ENCODE measurements at places on chromosomes 6 and 20.

- DNase-seq, result no peak
These were observed 78.5 kb upstream of the ASF1A start for GRCh38 chr6:118815495-118815894.

- no peak for DNase-seq
These were observed 514 bp downstream of the STMND1 start for GRCh38 chr6:17102258-17102870.

GRCh38 chr6:140029551-140029950, 655.1 kb upstream of the CITED2 start:
- no peak for DNase-seq

GRCh38 chr6:28586962-28587745, 61.5 kb downstream of the GPX5 start:
- DNase-seq, result peak; percentile 94

- no peak for DNase-seq
These were observed 28.3 kb upstream of the OCSTAMP start for GRCh38 chr20:46578745-46579144.

DNA sequence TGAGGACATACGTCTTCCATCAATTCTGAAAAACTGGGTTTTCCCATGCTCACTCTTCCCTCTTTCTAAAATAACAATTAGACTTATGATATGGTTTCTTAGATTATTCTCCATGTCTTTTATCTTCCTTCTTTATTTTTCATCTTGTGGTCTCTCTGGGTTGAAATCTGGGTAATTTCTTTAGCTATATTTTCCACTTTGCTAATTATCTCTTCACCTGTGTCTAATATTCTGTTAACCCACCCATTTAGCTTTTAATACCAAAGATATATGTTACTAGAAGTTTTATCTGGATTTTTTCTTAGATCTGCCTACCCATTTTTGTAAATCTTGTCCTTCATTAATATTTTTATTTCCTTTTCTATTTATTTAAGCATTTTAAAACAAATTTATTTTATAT, 121.8 kb downstream of the TENT5A start:
- DNase-seq, result no peak

DNA sequence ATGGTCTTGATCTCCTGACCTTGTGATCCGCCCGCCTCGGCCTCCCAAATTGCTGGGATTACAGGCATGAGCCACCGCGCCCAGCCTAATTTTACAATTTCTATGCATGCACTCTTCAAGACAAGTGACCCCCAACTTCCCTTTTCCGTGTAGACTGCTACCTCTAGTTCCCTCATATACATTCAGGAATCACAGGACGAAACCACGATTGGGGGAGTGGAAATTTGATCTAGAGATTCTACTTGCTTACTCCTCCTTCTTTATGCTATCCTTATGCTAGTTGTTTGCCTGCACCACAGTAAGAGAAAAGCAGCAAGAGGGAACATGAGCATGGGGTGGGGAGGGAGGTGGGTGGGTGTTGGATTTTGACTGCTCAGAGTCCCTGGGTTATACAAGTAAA, 34.9 kb downstream of the OSTM1 start:
- DNase-seq, result no peak

- DNase-seq, result no peak
These were observed 18.1 kb downstream of the ENPP1 start for GRCh38 chr6:131825946-131826345.

GRCh38 chr6:56025795-56026194, 150.4 kb upstream of the BMP5 start:
- DNase-seq, result no peak

DNA sequence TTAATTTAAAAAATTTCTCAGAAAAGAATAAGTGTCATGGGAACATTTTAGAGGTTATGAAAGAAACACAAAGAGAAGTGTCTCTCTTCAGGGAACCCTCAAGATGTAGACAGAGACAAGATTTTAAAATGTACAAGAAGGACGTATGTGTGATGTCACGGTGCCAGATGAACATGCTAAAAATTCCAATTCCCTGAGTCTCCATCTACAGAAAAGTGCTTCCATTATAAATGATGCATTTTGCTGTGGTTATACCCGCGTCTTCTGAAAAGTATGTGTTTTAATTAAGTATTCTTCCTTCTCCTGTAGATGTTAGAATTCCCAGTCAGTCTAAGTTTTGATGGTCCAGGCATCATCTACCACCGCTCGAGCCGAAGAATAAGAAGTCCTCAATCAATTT, 489.1 kb downstream of the PREX1 start:
- DNase-seq, result no peak

GRCh38 chr6:11229655-11230046, 2.8 kb downstream of the NEDD9 start:
- no peak for DNase-seq

DNA sequence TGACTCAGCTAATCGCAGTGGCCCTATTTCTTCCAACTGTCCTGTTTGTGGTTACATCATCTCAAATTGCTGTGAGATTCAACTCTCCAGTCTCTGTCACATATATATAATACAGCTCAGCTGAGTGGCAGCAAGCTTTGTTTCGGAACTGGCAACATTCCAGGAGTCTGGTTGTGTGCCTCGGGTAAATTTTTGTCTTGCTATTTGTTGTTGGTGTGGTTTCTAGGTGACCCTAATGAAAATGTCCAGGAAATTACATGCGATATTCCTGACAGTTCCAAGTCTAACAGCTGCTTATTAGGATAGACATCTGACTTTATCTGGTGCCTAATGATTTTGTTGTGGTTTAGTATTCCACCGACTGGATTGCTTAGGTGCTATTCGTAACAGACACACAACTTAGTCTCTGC, 581.8 kb downstream of the CD109 start:
- no peak for DNase-seq

GRCh38 chr6:109345986-109346385, 36.3 kb downstream of the CD164 start:
- DNase-seq, result no peak

GRCh38 chr6:63904650-63905248, 269.1 kb downstream of the PHF3 start:
- no peak for DNase-seq

DNA sequence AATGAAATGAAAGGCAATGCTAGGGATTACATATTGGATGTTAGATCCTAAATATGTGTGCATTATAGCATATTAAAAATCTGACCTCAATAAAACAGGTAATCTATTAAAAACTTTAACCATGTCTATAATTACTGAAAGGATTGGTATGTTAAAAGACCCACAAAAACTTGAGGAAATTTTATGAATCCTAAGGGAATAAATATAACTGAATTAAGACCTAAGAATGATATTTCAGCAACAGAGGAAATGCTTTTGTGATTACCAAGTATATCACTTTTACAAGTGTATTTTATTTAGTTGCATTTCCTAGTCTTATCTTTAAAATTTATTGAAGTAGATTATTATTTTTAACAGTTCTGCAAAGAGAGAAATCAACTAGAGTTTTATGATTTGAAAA, 571.5 kb downstream of the HDGFL1 start:
- DNase-seq, result no peak
